ENCODE measurements at places on chromosomes 6 and 20.

- no peak for DNase-seq
Observed at GRCh38 chr20:16712511-16712947, 17.3 kb upstream of the SNRPB2 start.

DNA sequence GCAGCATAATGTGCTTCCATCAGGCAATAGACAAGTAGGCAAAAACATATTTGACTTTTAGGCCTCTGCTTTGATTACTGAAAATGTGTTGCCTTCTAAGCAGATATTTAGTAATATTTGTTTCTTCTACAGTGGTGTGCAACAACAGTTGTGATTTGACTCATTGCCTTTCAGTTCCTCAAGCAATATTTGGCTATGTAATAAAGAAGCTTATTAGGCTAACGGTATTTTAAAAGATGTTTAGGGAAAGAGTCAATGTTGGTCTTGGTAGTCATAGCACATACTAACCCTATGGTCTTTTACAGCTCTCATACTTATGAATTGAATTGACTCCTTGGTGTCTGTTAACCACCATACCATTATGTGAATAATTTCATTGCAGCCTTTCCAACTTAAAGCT is 124.1 kb downstream of the GRIK2 start:
- no peak for DNase-seq

GRCh38 chr6:157613011-157613522 is 210.0 kb upstream of the SNX9 start:
- DNase-seq, result peak; percentile 87

GRCh38 chr20:63344616-63345327 is 16.4 kb downstream of the CHRNA4 start:
- DNase-seq, result no peak

DNA sequence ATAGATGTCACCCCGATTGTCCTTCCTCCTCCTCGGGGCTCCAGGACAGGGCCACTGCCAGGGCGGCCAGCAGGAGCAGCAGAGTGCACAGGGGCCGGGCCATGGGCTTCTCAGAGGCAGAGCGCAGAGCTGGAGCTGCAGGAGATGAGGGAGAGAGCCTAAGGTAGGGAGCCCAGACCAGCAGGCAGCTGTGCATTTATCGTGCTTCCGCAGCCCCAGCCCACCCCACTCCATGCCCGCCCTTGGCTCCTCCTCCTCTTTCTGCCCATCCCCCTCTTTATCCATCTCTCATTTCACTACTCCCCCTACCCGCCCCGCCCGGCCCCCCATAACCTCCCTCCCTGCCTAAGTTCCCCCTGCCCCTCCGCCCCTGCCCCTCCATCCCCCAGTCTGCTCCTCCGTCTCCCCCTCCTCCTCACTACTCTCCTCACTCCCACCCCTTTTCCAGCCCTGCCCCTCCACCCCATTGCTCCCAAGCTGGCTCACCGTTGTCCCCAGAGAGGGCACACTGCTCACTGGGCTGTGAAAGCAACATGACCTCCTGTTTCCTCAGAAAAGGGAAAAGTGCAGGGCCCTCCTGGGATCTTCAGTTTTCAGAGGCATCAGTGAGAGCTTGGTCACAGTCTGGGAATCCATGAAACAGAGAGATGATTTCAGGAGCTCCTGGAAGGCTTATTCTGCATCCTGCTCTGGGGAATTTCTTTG is 25.5 kb upstream of the CST1 start:
- no peak for DNase-seq

DNA sequence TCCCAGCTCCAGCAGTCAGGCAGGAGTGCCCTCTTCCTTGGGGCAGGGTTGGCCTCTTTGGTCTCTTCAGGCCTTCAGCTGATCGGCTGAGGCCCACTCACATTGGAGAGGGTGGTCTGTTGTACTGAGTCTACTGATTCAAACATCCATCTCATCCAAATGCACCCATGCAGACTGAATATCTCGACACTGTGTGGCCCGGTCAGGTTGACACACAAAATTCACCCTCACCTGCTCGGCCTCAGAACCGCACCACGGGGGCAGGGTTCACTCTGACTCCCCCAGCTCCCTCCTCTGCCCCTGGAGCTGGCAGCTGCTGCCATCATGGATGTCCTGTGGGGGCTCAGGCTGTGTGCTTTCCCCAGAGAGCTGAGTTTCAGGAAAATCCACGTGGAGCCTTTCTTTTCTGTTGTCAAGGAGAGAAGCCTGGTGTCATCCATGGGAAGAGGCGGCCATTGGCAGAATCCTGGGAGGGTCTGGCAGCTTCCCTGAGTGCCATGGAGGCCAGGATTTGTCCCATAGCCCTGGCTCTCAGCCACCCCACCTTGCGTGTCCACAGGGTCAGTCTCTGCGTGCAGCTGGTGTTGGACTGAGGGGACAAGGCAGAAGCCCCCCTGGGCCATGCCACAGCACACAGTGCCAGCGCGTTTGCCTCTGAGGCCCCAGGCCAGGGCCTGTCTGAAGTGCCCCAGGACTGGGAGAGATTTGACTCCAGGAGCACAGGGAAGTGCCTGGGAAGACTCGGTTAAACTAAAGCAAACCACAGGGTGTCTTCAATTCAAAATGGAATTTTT is 114.1 kb downstream of the ERMARD start:
- DNase-seq, result no peak

DNA sequence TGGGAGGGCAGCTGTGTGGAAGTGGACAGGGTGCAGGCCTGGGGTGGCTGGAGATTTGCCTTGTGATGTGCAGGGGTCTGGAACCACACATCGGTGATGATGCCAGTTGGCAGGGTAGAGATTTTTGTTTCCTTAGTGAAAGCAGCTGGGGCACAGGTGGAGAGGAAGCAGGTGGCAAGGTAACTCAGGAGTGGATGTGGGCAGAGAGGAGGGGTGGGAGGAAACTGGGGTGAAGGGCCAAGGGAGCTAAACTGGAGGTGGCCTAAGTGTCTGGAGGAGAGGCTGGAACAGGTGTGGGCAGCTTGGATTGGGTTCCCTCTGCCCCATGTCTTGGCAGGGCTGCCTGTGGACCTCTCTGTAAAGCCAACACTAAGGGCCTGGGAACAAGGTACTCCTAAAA is 4.7 kb upstream of the SCUBE3 start:
- DNase-seq, result no peak

DNA sequence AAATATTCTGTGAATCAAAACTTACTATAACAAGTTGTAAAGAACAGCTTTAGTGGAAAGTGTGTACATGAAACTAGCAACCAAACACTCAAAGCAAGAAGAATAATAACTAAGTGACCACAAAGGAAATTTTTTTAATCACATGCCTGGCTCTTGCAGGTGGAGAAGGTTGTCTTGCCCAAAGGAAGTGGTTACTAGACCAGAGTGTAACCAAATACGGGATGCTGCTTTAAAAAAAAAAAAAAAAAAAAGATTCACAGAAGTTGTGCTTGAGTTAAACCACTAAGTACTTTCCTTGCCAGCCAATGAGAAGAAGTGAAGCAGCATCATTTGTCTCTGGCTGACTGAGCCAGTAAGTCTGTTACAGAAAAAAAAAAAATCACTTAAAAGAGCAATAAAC is 19.1 kb upstream of the HLA-DQB1 start:
- DNase-seq, result no peak

DNA sequence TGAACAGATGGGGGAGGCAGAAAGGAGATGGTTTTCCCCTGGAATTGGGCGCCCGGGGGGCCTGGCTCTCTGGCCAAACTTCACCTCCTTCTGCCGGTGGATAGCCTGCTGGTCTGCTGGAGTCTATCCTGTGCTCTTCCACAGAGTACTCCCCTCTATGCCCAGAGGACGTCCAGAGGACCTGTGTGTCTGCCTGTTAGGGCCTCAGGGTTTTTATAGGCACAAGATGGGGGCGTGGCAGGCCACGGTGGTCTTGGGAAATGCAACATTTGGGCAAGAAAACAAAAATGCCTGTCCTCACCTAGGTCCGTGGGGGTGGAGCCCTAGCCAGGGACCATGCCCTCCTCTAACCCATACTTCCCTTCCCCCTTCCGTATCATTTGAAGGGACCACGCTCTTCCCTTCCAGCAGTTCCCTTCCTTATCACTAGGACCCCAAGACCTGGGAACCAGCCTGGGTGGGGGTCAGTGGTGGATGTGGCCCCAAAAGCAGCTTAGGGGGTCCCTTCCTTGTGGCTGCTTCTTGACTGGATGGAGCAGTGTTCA is 53.6 kb upstream of the ZNF337 start:
- no peak for DNase-seq

DNA sequence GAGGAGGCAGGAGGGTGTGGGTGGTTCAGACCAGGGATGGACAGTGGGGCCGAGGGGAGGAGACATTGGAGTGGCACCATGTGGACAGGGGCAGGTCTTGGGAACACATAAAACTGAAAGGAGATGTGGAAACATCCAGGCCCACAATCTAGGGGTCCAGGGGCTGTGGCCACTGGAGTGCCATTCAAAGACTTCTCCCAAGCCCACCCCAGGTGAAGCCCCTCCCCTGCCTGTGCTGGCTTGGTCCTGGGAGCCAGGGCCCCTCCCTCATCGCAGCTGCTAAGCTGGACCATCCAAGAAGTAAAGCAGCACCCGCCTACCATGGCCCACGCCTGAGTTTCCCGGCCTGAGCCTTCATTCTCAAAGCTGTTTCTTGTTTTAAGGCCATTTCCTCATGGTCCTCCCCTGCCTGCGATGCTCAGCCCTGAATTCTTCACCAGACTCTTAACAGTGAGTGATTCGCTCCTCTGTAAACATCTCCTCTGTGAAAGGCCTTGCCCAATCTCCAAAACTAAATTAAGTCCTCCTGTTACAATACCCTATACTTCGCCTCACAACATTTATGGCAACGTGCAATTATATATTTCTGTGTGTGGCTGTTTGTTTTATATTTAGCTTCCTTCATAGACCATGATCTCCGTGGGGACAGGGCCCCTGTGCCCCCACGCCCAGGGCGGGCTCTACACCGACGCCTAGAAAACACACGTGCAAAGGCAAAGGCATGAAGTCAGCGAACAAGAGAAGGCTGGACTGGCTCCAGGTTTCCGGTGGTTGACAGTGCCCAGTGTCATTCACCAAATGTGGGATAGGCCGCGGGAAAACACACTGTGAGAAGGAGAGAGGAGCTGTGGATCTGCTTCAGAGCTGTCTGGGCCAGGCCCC is 267.8 kb downstream of the ERMARD start:
- no peak for DNase-seq

DNA sequence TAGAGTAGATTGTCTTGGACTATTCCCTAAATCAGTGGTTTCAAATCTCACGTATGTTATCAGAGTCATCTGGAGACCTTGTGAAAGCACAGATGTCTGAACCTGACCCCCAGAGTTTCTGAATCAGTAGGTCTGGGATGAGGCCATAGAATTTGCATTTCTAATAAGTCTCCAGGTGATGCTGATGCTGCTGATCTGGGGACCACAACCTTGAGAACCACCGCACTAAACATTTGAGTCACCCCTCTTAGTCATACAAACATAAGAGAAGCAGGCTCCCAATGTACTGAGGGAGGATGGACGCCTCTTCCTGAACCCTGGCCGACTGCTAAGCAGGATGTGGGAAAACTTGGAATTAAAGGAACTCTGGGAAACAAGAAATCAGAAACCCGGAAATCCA is 187.8 kb upstream of the PRDM1 start:
- peak; percentile 90 for DNase-seq

GRCh38 chr6:128723667-128724066 is 159.3 kb upstream of the LAMA2 start:
- peak; percentile 64 for DNase-seq

DNA sequence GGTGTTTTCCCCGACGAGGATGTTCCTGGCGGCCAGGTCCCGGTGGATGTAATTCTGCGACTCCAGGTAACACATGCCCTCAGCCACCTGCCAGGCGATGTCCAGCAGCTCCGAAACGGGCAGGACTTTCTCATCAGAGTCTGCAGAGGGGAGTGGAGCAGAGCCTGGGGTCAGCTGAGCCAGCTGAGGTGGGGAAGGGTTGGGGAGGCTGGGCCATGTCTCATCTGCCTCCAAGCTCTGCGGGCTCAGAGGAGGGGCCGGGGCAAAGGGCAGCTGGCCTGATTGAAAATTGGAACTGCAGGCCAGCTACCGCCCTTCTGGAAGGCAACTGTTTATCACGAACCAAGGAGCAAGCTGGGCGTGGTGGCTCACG is 6.4 kb downstream of the PTK6 start:
- no peak for DNase-seq

- no peak for DNase-seq
Observed at GRCh38 chr6:466564-466963, 75.0 kb downstream of the IRF4 start.

- no peak for DNase-seq
Observed at GRCh38 chr20:53210931-53211330, 238.8 kb downstream of the TSHZ2 start.

DNA sequence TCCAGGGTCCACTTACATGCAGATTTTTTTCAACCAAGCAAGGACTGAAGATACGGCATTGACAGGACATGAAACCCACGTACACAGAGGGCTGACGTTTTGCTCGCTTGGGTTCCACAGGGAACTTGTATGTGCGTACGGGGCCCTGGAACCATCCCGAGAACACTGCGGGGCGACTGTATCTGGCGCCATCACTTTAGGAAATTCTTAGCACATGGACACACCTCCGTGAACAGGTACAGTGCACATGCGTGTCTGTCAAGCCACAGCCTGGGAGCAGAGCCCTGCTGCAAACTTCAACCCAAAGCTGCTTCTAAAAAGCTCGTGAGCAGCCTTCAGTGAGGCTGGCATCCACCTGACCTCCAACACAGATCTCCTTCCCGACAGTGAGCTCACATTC is 37.3 kb downstream of the TAF4 start:
- no peak for DNase-seq

- DNase-seq, result no peak
Observed at GRCh38 chr20:31943052-31943471, 8.8 kb downstream of the PDRG1 start.

GRCh38 chr6:160121981-160122380 is 366 bp downstream of the SLC22A1 start:
- no peak for DNase-seq

DNA sequence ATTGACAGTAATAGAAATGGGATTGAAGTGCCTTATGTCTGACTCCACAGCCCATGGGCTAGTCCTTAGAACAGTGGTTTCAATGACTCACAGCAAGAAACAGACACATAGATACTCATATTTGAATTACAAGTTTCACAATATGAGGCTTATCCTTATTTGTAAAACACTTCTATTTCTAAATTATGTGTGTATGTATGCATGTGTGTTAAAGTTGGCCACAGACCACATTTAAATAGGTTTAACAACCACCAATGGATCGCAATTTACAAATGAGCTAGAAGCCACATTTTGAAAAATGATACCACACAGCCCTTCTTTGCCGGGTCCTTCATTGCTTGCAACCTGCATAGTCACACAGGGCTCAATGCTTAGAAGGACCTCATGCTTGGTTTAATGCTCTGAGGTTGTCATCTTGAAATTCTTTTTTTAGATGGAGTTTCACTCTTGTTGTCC is 157.8 kb upstream of the PREP start:
- DNase-seq, result peak; percentile 50

All from fibroblast of skin of right quadriceps (primary cell).